ENCODE measurements at places on chromosomes 5 and 9.

GRCh38 chr9:108296056-108296455 is 559.7 kb downstream of the ACTL7B start:
- no peak for DNase-seq

DNA sequence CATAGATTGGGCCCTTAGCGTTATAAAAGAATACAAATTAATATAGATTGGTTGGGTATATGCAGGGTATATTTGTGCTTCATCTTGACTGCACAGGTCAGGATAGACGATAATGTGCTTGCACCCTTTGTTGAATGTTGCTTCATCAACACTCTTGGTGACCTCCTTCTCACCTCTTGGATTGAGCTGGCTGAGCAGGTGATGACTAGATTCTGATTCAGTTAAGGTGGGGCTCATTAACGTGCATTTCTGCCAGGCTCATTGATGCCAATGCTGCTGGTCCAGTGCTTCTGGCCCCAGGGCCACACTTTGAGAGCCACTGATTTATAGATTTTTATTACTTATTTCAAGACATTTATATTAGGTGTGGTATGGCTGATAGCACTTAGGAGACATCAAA is 27.7 kb downstream of the PCSK5 start:
- no peak for DNase-seq

DNA sequence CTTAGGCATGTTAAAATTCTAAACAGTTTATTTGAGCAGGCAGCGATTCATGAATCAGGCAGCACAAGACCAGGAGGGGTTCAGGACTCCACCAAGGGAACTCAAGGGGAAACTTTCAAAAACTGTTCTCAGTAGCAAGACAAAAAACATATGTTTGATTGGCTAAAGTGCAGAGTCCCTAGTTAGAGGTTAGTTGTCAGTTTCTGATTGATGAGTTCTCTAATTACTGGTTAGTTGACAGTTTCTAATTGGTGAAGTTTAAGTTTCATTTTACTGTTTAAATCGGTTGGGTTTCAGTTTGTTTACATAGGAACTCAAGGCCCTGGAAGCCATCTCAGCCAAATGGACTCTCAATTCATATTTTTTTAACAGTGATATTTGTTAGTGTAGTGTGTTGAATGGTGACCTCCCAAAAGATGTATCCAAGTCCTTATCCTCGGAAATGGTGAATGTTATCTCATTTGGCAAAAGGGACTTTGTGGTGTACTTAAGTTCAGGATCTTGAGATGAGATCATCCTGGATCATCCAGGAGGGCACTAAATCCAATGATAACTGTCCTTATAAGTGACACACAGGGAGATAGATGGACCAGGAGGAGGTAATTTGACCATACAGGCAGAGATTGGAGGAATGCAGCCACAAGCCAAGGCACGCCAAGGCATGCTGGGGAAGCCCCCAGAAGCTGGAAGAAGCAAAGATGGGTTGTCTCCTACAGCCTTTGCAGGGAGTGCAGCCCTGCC is 219.2 kb upstream of the RAI14 start:
- no peak for DNase-seq

- DNase-seq: peak; percentile 28
Observed at GRCh38 chr5:17190242-17190778, 27.1 kb upstream of the BASP1 start.

DNA sequence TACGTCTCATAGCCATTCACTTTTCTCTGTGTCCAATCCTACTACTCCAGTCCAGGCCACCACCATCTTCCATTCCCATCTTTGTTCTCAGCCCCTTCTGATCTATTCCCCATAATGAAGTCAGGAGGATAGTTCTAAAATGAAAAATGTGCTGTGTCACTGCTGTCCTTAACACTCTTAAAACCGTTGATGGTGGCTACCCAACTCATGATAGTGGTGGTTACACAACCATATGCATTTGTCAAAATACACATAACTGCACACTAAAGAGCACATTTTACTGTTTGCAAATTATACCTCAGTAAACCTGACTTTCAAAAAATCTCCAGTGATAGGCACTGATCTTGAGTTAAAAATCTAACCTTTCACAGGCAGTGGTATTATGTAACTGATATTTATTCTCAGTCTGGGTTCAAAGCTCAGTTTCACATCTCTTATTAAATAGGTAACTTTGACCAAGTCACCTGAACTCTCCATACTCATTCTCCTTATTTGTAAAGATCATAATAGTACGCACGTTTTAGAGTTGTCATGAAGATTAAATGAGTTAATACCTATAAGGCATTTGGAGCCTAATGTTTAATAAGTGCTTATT is 24.6 kb upstream of the ADRB2 start:
- no peak for DNase-seq

- no peak for DNase-seq
Observed at GRCh38 chr9:69970001-69970533, 73.6 kb upstream of the MAMDC2 start.

DNA sequence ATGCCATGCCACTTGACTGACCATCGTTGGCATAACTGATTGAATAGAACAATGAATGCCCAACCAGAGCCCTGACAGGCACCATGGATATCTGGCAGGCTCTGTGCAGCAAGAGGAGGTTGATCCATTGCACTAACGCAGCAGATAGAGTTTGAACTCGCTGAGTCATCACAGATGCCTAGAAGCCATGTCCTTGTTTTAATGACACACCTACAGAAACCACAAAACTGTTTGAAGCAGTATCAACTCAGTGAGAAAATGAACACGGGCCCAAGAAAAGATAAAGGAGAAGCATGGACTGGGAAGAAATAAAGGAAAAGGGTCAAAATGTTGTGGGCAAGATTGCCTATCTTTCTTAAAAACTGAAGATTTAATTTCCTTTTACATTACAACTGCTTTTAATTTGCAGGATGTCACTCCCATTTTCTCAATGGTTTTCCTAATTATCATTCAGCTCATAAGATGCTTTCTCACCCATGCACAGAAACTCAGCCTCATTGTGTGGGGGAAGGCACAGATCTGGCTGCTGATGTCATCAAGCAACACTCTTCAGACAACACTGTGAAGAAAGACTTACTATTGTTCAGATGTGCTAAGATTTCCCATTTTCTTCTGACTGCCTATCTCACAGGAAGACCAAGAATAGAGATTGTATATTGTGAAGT is 129.0 kb downstream of the PIK3R1 start:
- peak; percentile 42 for DNase-seq

- no peak for DNase-seq
Observed at GRCh38 chr5:102722931-102723330, 32.2 kb upstream of the PAM start.

DNA sequence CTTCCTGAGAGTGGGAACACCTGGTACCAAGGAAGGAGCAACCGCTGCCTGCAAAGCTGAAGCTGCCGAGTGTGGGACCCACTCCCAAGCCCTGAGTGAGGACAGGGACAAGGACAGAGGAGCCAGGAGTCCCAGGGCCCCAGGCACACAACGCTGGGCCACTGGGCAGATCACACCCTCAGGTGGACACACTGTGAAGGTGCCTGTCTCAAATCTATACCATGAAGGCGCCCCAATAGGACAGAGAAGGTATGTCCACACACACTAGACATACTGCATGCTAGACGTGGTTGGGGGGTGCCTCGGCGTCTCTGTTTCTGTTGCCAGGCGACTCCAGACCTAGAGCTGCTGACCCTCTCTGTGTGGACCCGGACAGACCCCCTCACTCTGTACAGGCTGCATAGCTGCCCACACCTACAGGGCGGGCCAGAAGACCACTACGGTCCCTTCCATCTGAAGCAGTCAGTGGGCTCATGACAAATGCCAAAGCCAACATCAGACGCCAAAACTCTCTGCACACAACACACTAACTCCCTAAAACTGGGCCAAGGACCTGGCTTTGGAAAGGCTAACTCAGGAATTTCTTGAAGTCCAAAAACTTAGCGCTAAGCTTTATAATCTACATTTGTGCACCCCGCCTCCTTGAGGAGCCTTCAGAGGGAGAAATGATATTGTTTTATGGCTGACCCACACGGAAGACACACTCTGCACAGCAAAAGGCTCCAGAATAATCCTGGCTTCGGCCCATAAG is 60.7 kb downstream of the ROR2 start:
- DNase-seq: no peak

DNA sequence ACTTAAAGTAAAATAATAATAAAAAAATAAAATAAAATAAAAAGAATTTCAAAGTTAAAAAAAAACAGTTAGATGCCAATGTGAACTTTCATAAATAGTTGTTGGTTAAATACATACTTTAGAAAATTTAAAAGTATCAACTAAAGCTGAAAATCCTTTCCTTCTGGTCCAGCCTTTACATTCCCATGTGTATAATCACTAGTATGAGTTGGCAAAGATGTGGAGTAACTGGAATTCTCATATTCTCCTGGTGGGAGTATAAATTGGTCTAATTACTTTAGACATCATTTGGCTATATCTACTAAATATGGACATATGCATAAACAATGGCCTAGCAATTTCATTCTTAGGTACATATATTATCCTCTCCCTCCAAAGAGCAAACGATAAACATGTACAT is 619.9 kb downstream of the PTPRD start:
- no peak for DNase-seq

DNA sequence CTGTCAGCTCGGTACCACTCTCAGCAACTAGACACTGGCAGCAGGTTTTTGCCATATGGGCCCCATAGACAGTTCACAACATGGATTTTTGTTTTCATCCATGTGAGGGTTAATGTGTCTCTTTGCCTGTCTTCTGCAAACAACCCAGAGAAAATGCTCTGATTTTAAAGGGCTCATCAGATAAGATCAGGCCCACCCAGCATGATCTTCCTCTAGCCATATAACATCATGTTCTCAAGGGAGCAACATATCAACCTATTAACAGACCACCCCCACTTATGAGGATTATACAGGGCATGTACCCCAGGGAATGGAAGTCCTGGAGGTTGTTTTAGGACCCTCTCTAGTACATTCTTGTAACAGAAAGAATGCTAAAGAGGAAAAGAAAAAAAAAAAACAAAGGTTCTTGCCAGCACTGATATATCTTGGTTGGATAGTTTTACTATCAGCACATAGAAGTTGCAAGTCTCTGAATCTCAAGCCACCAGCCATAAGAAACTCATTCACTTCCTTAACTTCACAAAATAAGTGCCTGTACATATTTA is 1015.1 kb downstream of the TLE4 start:
- no peak for DNase-seq

DNA sequence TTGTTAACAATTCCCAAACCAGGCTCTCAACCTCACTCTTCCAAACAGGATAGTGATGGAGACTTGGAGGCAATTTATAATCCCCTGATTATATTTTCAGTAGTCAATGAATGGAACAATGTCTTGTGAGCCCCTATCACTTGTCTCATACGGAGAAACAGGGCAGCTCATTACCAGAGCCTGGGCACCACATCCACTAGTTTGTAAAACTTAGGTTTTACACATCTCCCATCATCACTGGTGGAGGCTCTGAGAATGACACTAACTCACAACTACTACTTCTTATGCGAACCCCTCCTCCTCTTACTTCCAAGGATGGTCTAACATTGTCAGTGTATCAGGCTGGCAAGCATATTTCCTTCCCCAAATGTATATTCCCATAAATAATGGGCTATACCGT is 253.7 kb downstream of the EPB41L4A start:
- no peak for DNase-seq

DNA sequence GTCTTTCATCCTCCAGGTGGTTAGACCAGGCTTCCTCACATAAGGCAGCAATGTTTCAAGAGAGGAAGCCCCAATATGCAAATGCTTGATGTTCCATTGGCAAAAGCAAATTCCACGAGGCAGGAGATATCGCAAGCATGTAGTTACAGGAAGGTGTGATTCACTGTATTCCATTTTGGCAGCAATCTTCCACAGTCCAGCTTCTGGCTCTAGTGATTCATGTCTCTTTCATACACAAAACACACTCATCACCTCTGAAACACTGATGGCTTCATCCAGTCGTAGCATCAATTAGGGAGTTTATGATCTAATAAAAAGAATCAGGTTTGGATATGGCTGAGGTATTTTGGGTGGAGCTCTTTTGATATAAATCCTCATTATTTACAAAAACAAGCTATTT is 552.2 kb upstream of the RIOK2 start:
- no peak for DNase-seq

- no peak for DNase-seq
Observed at GRCh38 chr5:87898574-87898973, 370.1 kb downstream of the TMEM161B start.

GRCh38 chr9:18297056-18297841 is 176.7 kb upstream of the ADAMTSL1 start:
- DNase-seq: no peak

- peak; percentile 12 for DNase-seq
Observed at GRCh38 chr9:7394002-7394774, 405.4 kb downstream of the DMAC1 start.

GRCh38 chr5:38321978-38322377 is 63.6 kb downstream of the EGFLAM start:
- DNase-seq: no peak

DNA sequence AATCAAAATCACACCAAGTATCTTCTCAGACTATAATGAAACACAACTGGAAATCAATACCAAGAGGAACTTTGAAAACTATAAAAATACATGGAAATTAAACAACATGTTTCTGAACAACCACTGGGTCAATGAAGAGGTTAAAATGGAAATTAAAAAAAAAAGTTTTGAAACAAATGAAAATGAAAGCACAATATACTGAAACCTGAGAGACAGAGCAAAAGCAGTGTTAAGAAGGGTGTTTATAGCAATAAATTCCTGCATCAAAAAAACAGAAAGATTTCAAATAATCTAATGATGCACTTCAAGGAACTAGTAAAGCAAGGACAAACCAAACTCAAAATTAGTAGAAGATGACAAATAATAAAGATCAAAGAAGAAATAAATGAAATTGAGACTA is 92.0 kb downstream of the TMEM232 start:
- no peak for DNase-seq

DNA sequence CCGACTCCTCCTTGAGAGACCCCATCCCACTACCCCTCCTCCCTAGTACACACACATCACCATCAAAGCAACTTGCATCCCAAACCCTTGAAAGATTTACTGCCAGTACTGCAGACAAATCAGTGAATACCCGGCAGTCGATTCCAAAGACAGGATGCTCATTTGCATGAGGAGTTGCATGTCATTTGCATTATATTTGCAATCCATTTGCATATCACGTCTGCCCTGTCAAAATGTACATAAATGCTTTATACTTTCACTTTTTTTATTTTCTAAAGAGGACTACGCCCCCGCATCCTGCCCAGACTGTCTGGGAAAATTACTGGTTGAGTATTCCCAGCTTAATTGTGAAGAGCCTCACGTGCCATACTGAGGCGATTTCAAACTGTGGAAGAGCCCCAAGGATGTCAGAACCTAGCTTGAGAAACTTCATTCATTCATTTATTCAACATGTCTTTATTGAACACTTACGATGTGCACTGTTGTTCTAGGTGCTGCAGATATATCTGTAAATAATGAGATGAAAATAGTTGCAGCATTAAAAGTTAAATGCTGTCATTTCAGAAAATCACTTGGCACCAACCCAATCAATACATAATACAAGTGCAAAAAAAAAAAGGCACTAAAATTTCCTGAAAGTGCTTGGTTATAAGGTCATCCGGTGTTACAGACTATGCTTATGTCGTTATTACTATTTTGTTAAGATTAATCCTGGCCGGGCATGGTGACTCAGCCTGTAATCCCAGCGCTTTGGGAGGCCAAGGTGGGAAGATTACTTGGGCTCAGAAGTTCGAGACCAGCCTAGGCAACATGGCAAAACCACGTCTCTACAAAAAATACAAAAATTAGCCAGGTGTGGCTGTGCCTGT is 17.2 kb upstream of the SIL1 start:
- DNase-seq: no peak

- no peak for DNase-seq
Observed at GRCh38 chr5:32522429-32523143, 62.8 kb upstream of the SUB1 start.

- no peak for DNase-seq
Observed at GRCh38 chr5:115180165-115180709, 10.5 kb upstream of the TRIM36 start.

- no peak for DNase-seq
Observed at GRCh38 chr5:147482706-147483180, 27.1 kb downstream of the DPYSL3 start.

Measured in hippocampal formation (tissue), 2 donors.